ENCODE measurements at places on chromosomes 5 and 9.
A peak's percentile ranks its signal among the peaks of the same experiment; 100 is the strongest.

DNA sequence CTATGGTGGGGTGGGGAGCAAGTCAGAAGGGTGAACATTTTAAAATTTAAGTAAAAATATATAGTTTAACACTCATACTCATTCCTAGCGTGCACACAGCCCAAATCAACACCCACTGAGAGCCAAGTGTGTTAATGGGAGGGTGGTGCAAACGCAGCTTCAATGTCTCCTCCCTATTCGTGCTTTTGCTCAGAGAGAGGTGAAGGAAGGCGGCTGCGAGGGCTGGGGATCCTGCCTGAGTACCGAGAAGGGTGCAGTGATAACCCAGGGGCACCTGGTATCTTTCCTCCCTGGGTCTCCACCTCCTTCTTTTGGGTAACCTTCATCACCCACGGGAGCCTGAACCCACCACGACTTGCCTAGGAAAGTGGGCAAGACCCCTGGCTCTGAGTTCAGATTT is 35.0 kb downstream of the FGF1 start:
- DNase-seq: no peak

- DNase-seq: no peak
Measured at GRCh38 chr5:68332556-68332955, 117.0 kb downstream of the PIK3R1 start.

- no peak for DNase-seq
Measured at GRCh38 chr9:14992516-14992915, 82.3 kb upstream of the FREM1 start.

DNA sequence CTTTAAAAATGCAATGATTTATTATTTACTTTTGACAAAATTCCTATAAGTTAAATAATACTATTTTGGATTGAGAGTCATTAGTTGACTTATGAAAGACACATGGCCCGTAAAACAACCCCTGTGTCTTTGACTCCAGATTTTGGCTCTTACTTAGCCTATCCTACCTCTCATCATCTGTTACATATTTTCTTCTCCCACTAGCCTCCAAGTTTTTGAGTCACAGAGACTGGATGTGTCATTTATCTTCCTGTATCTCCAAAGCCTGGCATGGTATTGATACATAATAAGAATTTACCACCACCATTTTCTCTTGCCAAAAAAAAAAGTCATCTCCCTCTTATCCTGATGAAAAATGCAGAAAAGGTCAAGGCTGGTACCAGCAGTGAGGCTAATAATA is 99.9 kb downstream of the GABRB2 start:
- DNase-seq: no peak

DNA sequence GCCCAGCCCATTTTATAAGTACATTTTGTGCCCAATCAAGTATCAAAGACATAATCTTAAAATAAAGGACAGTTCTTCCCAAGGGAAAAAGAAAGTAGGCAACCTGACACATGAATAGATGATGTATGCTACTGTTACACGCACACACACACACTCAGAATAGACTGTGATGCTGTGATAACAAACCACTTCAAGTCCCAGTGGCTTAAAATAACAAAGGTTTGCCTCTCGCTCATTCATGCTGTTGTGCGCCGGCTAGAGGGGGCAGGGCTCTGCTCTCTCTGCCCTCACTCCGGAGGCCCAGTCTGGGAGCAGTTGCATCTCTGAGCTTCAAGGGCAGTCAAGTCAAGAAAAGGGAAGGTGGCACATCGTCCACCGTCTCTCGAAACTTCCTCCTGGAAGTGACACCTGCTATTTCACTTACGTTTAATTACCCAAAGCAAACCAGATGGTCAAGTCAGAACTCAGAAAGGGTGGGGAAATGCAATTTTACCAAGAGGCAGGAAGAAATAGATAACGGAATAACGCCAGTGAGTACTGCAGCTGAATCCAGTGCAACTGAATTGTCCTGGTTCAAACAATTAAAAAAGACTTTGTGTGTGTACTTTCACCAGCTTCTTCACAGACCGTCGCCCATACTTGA is 43.3 kb downstream of the ANKRD33B start:
- DNase-seq: no peak

DNA sequence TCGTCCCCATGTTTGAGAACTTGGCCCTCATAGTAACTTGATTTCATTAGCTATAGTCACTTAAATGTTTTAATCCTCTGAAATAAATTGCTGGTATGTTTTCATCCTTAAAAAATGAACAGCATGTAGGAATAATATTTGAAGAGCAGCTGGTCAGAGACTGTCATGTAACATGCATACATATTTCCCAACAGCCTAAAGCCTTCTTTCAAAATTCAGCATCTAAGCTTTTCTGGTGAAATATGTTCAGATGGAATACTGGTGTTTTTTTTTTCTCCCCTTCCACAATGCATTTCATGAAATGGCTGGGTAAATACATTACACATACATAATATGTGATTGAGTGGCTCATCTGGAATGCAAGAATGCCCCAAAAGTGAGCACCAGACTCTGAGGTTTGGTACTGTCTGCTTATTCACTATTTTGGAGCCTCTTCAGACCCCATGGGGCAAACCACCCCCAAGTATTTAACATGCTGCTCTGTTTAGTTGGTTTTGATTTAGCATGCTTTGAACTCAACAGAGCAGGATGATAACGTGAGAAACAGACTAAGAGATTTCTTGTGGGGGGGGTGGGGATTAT is 94.0 kb downstream of the SMARCA2 start:
- no peak for DNase-seq

GRCh38 chr5:9658706-9659105 is 28.6 kb upstream of the TAS2R1 start:
- no peak for DNase-seq

GRCh38 chr9:119667163-119667562 is 297.9 kb upstream of the BRINP1 start:
- DNase-seq: no peak

- DNase-seq: no peak
Measured at GRCh38 chr5:54362434-54362833, 52.1 kb upstream of the ARL15 start.

GRCh38 chr9:24464319-24464951 is 81.3 kb downstream of the IZUMO3 start:
- DNase-seq: no peak

- no peak for DNase-seq
Measured at GRCh38 chr5:179927824-179928223, 20.1 kb upstream of the TBC1D9B start.

GRCh38 chr5:123036391-123037103 is at the start of gene PPIC:
TSS of gene PPIC (minus strand) at chr5:123036725. CDS start at chr5:123036625, 100 bp downstream.
- peak; percentile 83 for DNase-seq

DNA sequence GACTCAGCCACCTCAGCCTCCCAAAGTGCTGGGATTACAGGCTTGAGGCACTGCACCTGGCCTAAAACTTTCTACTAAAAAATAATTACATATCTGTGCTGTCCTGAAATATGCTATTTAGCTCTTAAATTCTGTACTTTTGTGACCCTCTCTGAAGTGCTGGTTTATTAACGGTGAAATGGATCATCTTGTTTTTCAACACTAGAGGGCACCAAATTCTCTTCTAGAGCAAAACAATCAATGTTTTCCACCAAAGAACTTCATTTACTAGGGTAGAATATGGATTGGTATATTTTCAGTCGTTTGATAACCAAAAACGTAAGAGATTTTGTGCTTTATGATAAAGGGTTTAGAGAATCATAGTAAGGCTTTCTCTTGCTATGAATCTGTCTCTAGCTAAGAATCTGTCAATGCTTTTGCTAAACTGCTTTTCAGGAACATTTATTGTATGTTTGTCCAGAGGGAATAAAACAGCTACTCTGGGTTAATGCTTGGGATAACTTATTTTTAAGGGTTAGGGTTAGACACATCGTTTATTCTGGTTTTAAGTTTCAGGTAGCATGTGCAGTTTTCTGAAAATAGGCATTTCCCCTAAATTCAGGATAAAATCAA is 63.6 kb downstream of the RNF180 start:
- DNase-seq: no peak

DNA sequence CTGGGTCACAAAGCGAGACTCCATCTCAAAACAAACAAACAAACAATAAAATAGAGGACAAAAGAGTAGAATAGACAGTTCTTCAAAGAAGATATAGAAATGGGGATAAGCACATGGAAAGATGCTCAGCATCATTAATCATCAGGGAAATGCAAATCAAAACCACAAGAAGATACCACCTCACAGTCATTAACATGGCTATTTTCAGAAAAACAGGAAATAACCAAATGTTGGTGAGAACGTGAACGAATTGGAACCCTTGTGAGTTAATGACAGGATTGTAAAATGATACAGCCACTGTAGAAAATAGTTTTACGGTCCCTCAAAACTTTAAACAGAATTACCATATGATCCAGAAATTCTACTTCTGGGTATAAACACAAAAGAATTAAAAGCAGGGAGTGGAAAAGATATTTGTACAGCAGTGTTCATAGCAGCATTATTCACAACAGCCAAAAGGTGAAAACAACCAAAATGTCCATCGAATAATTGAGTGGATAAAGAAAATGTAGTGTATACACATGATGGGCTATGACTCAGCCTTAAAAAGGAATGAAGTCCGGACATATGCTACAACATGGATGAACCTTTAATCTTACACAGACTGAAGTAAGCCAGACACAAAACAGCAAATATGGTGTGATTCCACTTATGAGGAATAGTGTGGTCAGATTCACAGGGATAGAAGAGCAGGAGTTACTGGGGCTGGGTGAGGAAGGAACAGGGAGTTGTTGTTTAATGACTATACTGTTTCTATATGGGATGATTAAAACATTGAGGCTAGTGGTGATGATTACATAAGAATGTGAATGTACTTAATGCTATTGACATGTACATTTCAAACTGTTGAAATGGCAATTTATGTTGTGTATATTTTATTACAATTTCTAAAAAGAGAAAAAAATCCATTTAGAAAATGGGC is 19.7 kb downstream of the OR2V2 start:
- DNase-seq: no peak

- DNase-seq: no peak
Measured at GRCh38 chr9:37433867-37434371, 11.4 kb downstream of the GRHPR start.

- DNase-seq: peak; percentile 42
Measured at GRCh38 chr9:136619742-136620440, 42.8 kb upstream of the EGFL7 start.

GRCh38 chr9:115142517-115143270 is 24.7 kb upstream of the TNC start:
- no peak for DNase-seq

- no peak for DNase-seq
Measured at GRCh38 chr5:127097278-127097677, 24.0 kb upstream of the C5orf63 start.

GRCh38 chr5:40034441-40034840 is 609.7 kb upstream of the DAB2 start:
- no peak for DNase-seq

DNA sequence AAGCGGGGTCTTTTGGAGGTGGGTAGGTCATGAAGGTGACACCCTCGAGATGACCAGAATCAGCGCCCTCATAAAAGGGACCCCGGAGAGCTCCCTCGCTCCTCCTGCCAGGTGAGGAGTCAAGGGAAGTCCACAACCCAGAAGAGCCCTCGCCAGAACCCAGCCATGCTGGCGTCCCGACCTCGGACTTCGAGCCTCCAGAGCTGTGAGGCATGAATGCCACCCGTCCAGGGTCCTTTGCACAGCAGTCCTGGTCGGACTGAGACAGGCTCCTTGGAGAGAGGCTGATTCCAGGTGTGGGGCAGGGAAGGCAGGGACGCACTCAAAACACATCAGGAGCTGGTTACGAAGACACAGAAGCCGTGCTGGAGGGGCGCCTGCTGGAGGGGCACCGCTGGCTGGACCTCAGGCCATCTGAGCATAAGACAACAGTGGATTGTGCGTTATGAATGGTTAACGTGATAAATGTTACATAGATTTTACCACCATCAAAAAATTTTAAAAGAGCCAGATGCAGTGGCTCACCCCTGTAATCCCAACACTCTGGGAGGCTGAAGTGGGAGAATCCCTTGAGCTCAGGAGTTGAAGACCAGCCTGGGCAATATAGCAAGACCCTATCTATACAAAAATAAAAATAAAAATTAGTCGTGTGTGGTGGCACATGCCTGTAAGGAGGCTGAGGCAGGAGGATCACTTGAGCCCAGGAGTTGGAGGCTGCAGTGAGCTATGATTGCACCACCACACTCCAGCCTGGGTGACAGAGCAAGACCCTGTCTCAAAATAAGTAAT is 5.7 kb upstream of the CLIC3 start:
- no peak for DNase-seq

DNA sequence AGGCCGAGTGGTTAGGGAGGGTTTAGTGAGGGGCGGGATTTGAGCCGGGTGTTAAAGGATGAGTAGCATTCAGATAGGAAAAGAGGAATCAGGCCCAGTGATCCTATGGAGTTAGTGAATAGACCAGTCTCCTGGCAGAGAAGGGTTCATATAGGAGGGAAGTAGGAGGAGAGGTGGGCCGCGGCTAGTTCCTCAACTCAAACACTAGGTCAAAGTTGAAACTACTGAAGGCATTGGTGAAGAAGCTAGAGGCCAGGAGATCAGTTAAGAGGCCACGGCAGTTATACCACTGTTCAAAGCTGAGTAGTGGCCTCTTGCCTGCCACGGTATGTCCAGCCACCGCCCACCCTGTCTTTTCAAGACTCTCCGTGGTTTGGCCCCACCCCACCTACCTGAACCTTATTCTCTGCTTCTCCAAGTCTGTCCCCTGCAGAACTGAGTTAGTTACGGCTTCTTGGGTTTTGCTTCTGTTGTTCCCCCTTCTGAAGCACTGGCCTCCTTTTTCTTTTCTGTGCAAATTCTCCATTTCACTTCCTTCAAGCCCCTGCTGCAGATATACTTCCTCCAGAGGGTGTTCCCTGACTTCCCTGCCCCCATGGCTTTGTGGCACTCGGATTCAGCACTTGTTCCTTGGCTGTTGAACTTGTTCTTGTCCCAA is 1.8 kb downstream of the ZBTB34 start:
- DNase-seq: no peak

DNA sequence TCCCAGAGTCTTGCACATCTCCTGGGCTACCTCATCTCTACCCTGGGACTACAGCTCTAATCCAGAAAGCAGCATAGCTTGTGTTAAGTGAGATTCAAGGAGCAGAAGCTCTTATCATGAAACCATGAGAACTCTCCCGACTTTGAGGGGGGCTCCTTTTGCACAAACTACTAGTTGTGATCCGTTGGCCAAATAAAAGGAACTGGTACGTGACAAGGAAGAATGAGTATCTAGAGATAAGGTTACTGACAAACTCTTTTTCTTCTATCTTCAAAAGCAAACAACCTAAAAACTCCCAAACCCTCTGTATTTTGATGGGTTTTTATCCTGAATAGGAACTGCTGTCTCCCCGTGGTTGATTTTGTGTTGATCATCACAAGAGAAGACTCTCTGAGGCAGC is 168.5 kb downstream of the SLC24A2 start:
- DNase-seq: no peak

GRCh38 chr9:77469515-77470231 is 178.4 kb downstream of the GNA14 start:
- no peak for DNase-seq

- DNase-seq: no peak
Measured at GRCh38 chr5:135458921-135459331, 6.8 kb upstream of the TIFAB start.

DNA sequence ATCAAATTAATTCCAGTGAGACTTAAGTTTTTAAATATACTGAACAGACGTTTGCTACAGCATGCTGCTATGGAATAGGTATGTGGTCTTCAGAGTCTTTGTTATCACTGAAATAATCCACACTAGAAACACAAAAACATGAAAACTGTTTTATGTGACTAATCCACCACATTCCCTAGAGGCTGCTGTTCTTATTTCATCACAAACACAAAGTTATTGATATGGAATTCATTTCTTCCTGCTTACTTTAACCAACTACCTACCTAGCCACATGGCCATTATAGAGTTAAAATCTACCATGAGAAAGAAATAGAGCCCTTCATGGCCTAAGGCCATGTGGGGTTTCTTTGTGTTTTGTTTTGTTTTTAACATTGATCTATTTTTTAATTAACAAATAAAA is 232.3 kb upstream of the PTGER4 start:
- no peak for DNase-seq

- no peak for DNase-seq
Measured at GRCh38 chr9:122816163-122816867, 12.1 kb downstream of the PDCL start.
